ENCODE measurements at places on chromosomes 12 and 14. TPM values are rescaled to one million over a fixed set of nuclear protein-coding genes. Genes with fewer than 3 reads are reported as not detected.
A peak's percentile ranks its signal among the peaks of the same experiment; 100 is the strongest.

OTX2 gene
- 21.2 TPM for total RNA-seq

SLC24A4 gene
- 0.38 TPM for total RNA-seq

DNA sequence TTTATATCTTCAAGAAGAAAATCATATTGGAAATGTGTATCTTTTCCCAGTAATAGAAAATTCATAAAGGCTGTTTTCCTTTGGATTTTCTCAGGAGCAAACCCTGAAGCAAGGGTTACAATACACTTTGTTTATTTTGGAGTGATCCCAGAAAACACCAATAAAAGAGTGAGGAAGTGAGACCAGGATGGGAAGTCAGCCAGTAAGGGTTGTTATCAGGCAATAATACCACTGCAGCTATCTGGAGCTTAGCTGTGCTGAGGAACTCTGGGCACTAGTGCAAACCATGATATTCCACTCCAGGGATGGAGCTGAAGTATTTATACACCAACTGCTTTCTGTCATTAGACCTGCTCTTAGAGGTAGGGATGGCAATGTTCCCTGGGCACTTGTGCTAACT is 1002.3 kb downstream of the FLRT2 start:
- DNase-seq, result no peak

- no peak for DNase-seq
Measured at GRCh38 chr12:25074113-25074512, 120.8 kb downstream of the DNAI7 start.

DNA sequence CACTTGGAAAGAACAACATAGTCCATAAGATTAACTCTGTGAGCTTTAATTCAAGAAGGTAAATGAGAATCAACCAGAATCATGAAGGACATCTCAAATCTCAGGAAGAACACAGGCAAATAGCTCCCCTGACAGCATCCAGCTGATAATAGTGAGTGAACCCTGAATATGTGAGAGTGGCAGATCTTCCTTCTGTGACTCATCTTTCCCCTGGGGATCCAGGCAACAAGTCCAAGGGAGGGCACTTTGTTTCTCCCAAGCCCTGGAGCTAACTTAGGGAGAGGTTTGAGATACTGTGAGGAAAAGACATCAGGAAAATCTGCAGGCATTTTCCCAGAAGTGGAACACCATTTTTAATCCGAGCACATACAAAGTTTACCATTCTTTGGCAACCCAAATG is 763.9 kb upstream of the MGAT4C start:
- DNase-seq, result no peak

DNA sequence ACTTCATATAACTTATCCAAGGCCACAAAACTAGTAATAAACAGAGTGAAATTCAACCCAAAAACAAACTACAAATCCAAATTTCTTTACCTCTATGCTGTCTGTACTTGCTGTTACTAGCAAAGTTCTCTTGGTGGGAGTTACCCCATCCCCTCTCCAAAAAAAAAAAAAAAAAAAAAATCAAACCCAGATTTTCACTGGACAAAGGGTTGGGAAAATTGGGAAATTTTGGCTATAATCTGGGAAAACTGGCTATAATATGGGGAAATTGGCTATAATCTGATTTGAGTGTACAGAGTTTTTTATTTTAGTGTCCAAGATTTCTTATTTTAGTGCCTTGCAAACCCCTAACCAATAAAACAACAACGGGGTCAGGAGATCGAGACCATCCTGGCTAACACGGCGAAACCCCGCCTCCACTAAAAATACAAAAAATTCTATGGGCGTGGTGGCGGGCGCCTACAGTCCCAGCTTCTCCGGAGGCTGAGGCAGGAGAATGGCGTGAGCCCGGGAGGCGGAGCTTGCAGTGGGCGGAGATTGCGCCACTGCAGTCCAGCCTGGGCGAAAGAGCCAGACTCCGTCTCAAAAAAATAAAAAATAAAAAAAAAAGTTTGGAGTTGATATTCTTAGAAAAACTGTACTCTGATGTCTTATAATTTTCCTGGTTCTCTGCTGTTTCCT is 148.4 kb downstream of the CHST11 start:
- DNase-seq, result peak; percentile 49

GRCh38 chr14:77007183-77007974 is 21.1 kb downstream of the IRF2BPL start:
- no peak for DNase-seq

DNA sequence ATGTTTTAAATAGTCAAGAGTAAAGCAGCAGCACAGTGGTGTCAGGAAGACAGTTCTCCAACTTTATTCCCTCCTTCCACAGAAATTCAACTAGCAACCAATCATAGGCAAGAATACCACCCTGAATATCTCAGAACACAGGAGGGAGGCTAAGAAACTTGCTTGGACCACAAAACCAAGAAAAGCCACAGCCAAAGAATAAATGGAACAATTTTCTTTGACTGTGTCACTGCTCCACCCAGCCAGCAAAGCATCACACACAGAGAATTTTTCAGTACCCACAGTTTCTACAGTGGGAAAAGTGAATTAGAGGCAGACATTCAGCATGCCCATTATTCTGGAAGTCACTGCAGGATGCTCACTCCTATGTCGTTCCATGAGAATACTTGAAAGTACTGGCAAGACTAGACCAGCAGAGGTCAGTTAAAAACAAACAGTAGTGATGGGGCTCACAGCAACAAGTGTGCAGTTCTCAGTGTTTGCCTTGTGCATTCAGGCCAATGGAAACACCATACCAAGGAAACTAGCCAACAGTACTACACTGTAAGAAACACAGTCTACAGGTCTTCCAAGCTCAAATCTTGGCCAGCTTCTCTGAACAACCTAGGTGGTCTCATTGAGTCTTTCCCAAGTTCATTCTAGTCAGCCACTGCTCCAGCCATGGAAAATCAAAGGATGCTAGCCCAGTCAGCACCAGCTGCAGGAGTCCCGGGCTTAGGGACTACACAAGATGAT is 56.8 kb upstream of the FOXG1 start:
- peak; percentile 24 for DNase-seq

DNA sequence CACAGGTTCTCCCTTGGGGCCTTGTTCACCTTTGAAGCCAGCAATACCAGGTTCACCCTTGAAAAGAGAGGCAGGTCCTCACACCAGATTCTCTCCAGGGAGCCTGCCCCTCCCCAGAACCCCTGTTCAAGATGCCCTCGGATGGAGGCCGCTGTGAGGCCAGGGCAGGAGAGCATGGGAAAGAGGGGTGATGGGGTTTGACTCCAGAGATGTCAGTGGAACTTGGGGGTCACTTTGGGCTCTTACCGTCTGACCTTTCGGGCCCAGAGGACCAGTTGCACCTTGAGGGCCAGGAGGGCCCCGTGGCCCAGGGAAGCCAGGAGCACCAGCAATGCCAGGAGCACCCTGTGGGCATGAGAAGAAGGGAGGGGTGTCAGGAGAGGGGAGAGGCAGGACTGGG is 17.4 kb downstream of the COL2A1 start:
- DNase-seq, result no peak

IQSEC3 gene
- 2.1 TPM for total RNA-seq

DNA sequence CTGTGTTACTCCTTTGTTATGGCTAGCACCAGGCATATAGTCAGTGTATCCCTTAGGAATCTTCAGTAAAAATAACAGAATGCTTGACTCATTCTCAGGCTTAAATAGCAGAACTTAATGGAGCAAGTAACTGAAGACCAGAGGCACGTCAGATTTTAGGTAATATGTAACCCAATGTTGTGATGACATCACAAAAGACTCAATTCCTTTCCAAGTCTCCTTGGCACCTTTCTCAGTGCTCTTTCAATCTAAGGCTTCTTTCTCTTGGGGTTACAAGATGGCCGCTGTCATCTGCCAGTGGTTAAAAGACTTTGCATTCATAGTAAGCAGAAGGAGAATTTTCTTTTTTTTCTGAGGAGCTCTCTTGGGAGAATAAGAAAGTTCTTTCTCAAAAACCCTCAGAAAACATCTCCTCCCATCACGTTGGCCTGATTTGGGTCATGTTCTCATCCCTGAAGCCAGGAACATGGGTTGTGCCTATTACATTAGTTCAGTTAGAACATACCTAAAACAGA is 33.4 kb upstream of the DCN start:
- DNase-seq, result no peak

- no peak for DNase-seq
Measured at GRCh38 chr12:45503899-45504298, 225.6 kb upstream of the ARID2 start.
